Fibroblast of skin of left biceps (primary cell): ENCODE measurements at places on chromosomes 13 and 19.

- peak; percentile 62 for DNase-seq
Observed at GRCh38 chr19:34676697-34677385, at the start of gene SCGB2B2. TSS of gene SCGB2B2 (minus strand) at chr19:34677159. CDS start at chr19:34594563, 82,596 bp downstream.

DNA sequence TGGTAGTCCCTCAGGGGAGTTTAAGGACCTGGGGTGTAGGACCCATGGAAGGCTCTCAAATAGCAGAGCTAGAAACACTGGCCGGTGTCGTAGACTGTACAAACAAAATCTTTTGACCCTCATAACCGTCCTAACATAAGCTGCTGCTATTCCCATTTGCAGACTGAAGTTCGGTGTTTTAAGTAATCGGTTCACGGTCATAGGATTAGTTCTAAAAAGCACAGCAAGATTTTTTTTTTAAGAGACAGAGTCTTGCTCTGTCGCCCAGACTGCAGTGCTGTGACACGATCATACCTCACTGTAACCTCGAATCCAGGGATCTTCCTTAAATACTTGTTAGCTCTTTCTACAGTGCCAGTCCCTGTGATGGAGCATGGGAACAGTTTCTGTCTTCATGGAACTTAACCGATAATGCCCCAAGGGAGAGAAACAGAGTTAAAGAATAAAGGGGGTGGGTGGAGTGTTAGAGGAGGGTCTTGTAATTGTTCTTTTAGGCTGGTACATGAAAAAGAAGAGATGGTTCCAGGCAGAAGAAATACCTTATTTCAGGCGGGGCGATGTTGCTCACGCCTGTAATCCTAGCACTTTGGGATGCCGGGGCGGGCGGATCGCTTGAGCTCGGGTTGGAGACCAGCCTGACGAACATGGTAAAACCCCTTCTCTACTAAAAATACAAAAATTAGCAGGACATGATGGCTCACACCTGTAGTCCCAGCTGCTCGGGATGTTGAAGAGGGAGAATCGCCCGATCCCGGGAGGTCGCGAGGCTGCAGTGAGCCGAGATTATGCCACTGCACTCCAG lies 475 bp upstream of the ZC3H4 start:
- DNase-seq: no peak

- DNase-seq: no peak
Observed at GRCh38 chr19:29531458-29532025, 5.7 kb downstream of the VSTM2B start.

DNA sequence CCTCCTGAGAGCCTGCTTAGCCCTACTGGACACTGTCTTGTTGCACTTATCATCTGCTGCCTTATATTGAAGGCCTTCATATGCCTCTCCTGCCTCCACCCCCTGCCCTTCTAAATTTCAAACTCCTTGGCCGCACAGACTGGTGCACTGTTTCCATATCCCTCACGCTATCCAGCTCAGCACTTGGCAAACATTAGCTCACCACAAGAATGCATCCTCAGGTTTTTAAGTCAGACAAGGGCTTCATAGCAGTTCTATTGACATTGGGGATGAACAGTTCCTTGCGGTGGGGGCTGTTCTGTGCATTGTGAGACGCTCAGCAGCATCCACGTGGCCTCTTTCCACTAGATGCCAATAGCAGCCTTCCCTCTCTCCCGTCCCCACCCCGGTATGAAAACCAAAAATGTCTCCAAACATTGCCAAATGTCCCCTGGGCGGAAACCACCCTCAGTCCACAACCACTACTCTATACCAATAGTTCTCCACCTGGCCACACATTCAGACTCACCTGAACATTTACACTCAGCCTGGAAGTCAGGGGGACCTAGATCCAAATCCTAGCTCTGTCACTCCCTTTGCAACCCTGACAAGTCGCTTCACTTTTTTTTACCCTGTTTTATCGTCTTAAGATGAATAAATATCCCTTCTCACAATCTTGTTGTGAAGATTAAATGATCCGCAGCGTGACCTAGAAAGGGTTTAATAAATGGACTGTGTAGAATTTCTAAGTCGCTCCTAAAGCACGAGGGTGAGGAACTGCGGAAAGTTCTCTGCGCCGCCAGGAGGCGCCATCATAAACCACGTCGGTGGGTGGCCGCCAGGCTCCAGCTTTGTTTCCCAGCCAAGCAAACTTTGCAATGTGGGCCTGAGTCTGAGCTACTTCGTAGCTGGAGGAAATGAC lies 3.6 kb upstream of the CEACAM3 start:
- no peak for DNase-seq

DNA sequence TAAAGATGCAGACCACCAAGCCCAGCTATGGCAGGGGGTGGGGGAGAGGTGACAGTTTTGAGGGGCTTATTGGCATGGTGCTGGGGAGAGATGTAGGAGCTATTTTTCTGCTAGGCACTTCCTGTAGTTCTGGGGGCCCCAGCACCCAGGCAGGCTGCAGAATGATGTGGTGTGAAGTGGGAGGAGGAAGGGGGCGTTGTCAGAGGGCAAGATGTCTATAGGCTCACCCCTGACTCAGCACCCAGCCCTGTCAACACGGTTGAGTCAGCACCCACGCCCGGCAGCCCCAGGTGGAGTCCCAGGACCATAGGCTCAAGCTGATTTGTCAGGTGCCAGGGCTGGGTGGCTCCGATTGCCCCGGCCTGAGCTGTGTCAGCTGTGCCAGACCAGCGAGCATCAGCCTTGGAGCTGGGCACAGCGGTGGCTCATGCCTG lies 5.8 kb downstream of the KLF2 start:
- no peak for DNase-seq

- DNase-seq: no peak
Observed at GRCh38 chr19:12163826-12164225, 930 bp downstream of the ZNF136 start.

DNA sequence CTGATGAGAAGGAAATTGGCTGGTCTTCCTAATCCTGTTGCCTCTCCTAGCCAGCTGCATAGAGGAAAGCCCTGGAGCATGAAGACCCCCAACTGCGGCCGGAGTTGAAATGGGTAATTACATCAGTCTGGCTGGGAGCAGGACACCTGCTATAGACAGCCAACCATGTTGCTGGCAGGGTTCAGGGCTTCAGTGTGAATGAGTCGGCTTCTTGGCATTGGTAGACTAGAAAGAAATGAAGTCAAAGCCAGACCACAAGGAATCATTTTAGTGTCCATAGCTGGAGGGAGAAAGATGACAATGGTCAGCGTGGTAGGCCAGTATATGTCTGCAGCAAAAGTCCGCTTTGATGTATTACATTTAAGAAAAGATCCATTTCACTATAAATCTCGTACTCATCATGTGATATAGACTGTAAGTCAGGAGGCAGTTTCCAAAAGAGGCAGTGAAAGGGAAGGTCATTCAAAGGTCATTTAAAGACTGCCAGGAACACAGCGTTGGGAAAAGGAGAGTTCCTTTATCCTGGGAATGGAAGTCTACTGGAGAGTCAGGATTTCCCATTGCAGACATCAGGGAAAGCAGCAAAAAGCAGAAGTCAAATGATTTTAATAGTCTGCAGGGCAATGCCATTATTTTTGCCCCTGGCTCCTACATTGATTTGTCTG lies 262.7 kb downstream of the DNAJC15 start:
- no peak for DNase-seq
